Stimulated activated CD8-positive, alpha-beta memory T cell treated with anti-CD3 and anti-CD28 coated beads, Interleukin-15, amount 100 ng/mL, for 4 hours (primary cell): ENCODE measurements at places on chromosomes 5 and 9.

DNA sequence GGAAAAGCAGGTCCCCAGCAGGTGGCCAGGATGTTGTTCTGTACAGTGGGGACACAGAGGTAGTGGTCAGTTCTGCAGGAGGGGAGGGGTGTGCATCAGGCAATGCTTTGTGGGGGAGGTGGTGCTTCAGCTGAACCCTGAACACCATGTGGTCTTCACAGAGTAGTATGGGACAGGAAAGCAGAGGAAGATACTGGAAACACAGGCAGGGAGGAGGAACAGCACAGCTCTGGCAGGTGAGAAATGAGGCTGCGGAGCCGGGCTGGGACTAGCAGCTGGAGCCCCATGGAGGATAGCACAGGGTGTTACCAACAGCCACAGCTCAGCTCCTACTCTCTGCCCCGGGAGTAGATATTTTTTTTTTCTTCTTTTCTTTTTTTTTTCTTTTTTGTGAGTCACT is 161.5 kb downstream of the ENTREP1 start:
- no peak for DNase-seq

DNA sequence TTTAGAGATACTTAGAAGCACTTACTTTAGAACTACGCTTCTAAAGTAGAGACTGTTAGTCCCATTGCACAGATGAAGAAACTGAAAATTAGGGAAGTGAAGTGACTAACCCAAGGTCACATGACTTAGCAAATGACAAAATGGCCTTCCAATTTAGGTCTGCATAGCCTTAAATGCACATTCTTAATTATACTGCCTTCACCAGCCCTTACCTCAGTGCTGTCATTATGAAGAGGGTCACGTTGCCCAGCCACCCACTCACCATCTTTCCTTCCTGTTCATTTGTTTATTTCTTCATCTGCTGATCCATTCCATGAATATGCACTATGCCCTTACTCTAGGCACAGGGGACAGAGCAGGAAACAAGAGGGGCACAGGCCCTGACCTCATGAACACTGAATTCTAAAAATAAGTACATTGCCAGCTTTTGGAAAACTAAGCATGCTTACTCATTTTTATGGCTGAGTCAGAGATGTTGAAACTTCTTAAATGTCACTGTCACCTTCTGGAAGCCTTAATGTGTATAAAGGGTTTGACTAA is 8.6 kb downstream of the HAVCR2 start:
- no peak for DNase-seq

DNA sequence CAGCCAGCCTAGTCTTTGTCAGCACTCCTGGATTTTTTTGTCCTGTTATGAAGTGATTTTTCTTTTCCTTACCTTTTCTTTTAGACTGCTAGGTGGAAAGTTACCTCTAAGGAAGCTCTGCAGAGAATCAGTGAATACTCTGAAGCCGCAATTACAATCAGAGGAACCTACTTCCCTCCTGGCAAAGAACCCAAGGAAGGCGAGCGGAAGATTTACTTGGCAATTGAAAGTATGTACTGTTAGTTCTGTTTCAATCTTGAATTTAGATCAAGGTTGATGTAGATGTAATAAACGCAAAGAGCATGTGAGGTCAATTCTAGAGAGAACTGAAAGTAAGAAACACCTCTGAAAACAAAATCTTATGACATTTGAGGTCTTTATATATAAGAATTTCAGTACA is 27.0 kb upstream of the C5orf24 start:
- no peak for DNase-seq

- no peak for DNase-seq
Observed at GRCh38 chr5:65185468-65185867, 296.3 kb downstream of the ADAMTS6 start.

- DNase-seq, result no peak
Observed at GRCh38 chr5:72600391-72600981, 93.3 kb upstream of the ZNF366 start.

DNA sequence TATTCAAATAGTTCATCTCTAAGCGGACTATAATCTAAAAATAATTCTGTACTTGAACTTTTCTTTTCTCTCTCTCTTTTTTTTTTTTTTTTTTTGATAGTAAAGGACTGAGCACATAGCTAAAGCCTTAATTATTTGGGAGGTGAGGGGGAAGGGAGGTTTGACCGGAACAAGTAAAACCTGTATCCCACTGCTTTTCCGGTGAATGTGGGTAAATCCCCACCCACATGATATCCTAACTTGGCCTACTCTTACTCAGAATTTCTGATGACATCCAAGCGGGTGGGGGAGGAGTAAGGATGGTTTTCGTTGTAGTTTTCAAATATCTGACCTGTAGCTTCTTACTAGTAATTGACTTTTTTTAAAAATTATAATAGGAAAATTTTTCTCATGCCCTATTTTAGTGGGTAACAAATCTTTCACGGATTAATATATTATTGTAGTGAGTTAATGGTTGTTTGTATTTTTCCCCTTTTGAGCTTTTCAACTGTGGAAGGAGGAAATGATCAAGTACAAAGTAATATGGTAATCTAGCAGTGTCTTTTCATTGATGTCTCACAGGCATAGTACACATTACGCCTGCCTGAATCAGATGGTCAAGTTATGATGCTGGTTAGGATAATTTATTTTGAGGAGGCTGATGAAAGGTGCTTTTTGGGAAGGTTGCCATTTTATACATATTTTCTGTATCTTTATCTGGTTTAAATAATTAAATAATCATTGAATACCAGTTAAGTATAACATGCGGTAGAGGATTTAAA is 2.2 kb upstream of the ELL2 start:
- DNase-seq, result no peak

- no peak for DNase-seq
Observed at GRCh38 chr5:115624994-115625393, 842 bp downstream of the TMED7 start.

DNA sequence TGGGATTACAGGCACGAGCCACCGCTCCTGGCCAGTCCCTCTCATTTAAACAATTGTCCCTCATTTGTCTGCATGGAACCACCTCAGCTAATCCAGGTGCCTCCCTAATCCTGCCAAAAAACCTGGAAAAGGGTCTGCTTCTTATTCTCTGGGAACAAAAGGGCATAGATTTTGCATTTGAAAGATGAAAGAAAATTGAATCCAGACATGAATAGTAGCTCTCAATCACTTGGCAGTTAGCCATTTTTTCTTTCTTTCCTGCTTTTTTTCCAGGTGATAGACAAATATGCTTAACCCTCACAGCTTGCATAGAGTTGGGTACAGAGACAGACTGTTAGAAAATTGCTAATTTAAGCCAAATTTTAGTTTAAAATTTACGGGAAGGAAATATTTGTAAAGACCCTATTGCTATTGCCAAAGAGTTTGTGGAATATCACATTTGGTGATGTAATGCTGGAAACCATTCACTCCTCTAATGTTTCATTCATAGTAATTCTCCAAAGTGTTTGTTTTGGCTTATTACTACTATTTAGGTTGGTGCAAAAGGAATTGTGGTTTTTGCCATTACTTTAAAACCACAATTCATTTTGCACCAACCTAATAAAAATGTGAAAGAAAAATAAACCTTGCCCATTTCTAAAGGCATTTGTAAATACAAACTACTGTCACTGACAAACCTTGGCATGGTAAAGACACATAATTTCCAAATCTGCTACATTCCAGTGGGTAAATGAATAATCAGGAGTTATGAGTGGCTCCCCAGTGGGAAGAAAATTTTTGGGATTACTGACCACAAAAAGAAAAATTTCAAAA is 80.5 kb upstream of the JAK2 start:
- DNase-seq, result no peak

DNA sequence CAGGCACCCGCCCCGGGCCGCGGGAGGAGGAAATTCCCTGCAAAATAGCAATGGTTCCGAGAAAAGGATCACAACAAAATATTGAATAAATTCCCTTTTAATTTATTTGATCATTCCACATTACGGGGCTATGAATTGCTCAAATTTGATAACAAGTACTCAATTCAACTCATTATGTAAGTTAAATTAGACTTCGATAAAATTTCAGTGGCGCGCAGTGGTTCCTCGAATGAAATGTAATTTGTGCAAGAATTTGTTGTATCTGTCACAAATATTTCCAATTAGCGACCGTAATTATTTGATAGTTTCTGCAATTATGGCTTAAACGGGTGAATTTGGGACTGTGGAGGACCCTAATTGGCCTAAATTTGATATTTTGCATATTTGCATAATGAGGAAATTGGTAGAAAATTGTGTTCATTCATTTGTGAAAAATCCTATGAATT is 76.0 kb upstream of the TBCA start:
- no peak for DNase-seq

DNA sequence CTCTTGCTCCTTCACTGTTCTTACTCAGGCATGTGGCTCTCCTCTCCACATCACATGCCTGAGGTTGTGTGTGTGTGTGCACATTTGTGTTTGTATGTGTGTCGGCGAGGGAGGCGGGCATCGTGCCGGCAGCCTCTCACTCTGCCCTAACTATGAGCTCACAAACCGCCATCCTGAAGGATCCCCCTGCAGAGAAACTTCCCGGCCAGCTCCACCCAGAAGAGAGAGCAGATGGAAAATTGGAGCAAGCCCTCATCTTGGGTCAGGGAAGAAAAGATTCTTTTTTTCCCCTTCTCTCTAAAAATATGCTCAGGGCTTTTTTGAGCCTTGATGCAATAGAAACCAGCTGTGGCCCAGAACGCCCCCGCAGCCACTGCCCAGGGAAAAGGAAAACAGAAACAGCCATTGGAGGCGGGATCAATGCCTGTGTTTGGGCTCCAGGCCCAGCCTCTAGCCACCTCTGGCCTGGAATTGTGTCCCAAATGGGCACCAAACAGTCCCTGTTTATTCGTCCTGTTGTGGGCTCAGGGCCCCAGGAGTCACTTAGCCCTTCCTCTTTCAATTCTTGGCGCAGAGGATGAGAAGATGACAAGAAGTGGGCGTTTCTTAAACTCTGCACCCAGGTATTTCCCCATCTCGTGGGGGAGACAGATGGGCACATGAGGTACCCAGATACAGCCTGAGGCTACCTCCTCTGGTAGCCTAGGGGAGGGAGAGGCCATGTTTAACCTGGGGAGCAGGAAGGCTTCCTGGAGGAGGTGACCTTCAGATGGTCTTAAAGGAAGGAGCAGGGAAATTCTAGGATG is 151.5 kb downstream of the RGS3 start:
- no peak for DNase-seq

GRCh38 chr5:151248651-151249050 is 4.3 kb upstream of the GM2A start:
- DNase-seq, result no peak

DNA sequence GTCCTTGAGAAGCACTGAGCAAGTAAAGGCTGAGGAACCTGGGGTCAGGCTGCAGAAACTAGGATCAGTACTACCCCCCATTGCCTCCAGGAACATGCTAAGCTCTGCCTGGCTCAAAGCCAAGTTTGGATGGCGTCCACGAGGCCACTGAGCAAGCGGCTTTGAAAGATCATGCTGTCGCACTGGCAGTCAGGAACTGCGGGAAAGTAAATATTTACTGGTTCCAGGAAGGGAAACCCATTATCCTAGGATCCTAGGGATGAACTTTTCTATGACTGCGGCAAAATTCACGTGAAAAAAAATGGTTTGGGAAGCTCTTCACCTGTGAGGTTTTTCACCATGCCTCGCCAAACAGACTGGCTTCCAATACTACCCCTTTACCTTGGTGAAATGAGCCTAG is 75.3 kb upstream of the PJA2 start:
- DNase-seq, result no peak

DNA sequence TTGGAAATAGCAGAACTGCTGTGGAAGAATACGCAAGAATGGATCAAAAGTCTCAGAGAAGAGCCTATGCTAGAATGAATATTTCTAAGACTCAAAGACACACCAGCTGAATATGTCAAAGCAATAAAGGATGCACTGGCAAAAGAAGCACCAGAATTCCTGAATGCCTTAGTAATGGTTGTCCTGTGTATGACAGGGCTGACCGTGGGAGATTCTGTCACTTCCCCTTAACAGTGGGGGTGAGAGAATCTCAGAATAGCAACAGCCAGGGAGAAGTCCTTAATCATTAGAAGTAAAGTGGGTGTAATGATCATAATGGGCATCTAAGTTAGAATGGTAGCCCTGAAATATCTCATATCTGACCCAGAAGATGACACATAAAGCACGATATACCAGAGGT is 14.6 kb upstream of the PRR16 start:
- no peak for DNase-seq

- no peak for DNase-seq
Observed at GRCh38 chr9:132969783-132970182, 8.7 kb upstream of the GFI1B start.

DNA sequence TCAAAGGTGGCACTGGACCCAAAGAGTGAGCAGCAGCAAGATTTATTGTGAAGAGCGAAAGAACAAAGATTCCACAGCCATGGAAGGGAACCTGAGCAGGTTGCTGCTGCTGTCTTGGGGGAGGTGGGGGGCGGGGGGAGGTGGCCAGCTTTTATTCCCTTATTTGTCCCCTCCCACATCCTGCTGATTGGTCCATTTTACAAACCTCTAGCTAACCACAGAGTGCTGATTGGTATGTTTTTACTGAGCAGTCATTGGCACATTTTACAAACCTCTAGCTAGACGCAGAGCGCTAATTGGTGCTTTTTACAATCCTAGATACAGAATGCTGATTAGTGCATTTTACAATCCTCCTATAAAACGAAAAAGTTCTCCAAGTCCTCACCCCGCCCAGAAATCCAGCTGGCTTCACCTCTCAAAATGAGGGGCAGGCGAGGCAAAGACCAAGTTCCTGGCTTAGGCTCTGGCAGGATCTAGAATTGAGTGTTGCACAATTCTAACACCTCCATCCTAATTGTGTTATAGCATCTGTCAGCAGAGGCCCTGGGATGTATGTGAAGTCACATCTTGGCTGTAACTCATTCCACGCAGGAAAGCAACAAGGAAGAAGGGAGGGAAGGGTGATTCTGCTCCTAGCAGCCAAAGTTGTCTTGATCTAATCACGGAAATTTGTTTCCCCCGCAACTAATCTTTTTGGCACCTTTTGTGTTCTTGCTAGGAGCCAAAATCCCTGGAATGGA is 34.3 kb downstream of the ROR2 start:
- DNase-seq, result no peak

- DNase-seq, result no peak
Observed at GRCh38 chr5:81808106-81808505, 57.2 kb upstream of the SSBP2 start.

- DNase-seq, result no peak
Observed at GRCh38 chr5:132429463-132430440, 60.2 kb downstream of the SLC22A5 start.

DNA sequence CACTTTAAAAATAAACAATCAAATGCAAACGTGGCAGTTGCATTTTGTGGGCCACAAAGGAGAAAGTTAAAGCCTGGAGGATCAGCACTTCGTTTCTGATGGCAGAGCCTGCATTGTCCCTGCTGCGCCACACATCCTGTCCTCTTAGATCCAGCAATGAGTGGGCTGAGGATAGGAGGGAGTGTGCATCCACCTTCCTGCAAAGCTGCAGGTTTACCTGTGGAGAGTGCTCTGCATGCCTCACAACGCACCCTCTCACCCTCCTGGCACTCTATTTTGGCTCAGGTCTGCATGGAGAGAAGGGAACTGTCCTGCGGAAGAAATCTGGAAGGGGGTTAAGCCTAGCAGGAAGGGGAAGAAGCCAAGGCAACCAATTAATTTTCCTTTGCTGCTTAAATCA is 212.2 kb upstream of the SLC24A2 start:
- no peak for DNase-seq
